ENCODE measurements at places on chromosomes 1 and 21.

- no peak for DNase-seq
Measured at GRCh38 chr1:203554071-203554470, 60.1 kb downstream of the OPTC start.

DNA sequence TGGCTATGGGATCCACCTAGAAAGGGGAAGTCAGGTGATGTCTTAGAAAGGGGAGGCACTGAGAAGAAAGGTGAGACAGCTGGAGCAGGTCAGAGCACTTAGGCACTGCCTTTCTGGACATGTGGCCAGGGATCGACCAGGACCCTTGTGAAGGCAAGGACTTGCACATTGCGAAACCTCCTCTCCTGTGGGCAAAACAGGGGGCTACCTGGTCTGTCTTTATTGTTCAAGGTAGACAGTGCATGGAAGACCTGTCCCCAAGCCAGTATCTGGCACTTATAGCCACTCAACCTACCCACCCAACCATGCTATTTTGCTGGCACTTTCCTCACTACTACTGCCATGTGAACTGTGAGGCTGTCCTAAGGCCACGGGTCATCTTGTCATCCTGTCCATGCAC lies 67.2 kb downstream of the NAV1 start:
- DNase-seq: no peak

- DNase-seq: no peak
Measured at GRCh38 chr1:153698923-153699714, 20.6 kb downstream of the NPR1 start.

DNA sequence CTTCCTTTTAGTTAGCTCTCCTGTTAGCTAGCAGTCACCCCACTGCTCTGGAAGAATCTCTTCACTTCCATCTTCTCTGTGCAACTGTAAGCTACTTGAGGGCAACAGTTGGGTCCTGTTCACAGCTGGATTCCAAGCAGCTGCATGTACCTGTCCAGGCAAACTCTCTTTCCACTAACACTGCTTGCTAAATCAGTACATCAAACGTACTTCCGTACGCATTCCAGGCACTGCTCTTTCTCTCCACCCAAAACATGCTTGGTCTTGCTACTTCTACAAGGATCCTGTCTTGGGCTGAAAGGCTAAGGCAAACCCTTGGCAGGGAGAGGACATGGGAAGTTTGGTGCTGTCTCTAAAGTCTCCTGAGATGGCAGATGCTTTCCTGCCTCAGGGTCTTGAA lies 139.2 kb upstream of the CACNA1E start:
- no peak for DNase-seq

GRCh38 chr21:31204801-31205200 lies 139.3 kb downstream of the TIAM1 start:
- DNase-seq: peak; percentile 52
